Large intestine (tissue), 12 donors: ENCODE measurements at places on chromosomes 1 and 21.
A peak's percentile ranks its signal among the peaks of the same experiment; 100 is the strongest.

GRCh38 chr1:203439131-203439730 is 36.4 kb upstream of the PRELP start:
- H3K4me3 ChIP-seq: no peak overlapping the region
- DNase-seq: peak; percentile 63
- no peaks in the 10 kb centered on the region for H3K36me3 ChIP-seq

- H3K4me1 ChIP-seq: no peaks in the 10 kb centered on the region
- H3K4me3 ChIP-seq: no peak overlapping the region
- no peak for DNase-seq
- no peak overlapping the region for H3K27ac ChIP-seq
- H3K36me3 ChIP-seq: no peaks in the 10 kb centered on the region
Observed at GRCh38 chr1:17816511-17816910, 61.4 kb downstream of the ACTL8 start.

GRCh38 chr1:41249319-41249718 is 7.2 kb upstream of the SCMH1 start:
- H3K27ac ChIP-seq: no peak overlapping the region
- H3K27me3 ChIP-seq: no peaks in the 10 kb centered on the region
- no peak overlapping the region for H3K4me3 ChIP-seq
- H3K4me1 ChIP-seq: peaks cover 12% of the 10 kb centered on the region

DNA sequence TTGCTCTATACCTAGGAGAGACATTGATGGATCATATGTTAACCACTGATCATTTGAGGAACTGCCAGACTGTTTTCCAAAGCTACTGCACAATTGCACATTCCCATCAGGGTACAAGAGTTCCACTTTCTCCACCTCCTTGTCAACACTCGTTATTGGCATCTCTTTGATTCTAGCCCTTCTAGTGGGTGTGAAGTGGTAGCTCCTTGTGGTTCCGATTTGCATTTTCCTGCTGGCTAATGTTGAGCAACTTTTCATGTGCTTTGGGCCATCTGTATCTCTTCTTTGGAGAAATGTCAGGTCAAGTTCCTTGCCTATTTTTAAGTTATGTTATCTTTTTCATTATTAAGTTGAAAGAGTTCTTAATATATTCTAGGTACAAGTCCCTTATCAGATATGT is 90.1 kb downstream of the DMRTB1 start:
- H3K36me3 ChIP-seq: no peaks in the 10 kb centered on the region
- no peaks in the 10 kb centered on the region for H3K27me3 ChIP-seq
- DNase-seq: no peak
- H3K27ac ChIP-seq: no peak overlapping the region

- no peaks in the 10 kb centered on the region for H3K27me3 ChIP-seq
- peaks cover 7% of the 10 kb centered on the region for H3K4me1 ChIP-seq
- DNase-seq: no peak
- H3K27ac ChIP-seq: no peak overlapping the region
Observed at GRCh38 chr1:56326056-56326455, 253.3 kb downstream of the PLPP3 start.

DNA sequence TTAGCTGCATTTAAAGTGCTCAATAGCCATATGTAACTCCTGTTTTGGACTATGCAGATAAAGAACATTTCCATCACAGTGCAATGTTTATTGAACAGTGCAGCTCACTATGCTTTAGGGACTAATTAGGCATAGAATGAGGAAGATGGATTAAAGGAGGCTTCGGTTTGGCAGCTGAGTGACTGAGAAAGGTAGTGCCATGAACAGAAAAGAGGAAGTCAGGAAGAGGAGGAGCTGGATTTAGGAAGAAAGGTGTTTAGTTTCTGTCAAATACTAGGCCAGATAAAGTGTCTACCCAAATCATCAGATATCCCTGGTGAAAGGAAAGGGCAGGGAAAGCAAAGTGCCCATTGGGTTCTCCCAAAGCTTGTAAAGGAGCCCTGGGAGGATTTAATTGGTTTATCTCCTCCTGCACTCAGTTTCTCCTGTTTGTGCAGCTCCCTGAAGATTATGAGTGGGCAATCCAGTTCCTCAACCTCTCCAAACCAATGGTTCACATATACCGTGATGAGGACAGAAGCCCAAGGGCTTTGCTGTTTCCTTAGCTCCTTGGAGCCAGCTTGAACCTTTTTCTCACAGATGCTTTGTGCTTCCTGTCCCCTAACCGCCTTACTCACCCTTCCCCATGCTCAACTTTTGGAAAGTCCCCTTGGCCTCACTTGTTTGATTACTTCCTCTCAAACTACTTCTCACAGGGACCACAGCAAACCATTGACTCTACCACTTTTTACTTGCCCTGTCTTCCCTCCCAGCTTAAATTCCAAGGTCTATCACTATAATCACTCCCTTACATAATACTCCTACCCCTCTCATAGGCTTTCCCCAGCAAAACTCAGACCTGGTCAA is 3.5 kb upstream of the RAP1A start:
- H3K4me1 ChIP-seq: peaks cover 7% of the 10 kb centered on the region
- no peaks in the 10 kb centered on the region for H3K36me3 ChIP-seq
- no peak overlapping the region for H3K4me3 ChIP-seq
- H3K27ac ChIP-seq: no peak overlapping the region
- DNase-seq: no peak
- no peaks in the 10 kb centered on the region for H3K27me3 ChIP-seq

- H3K27me3 ChIP-seq: no peaks in the 10 kb centered on the region
- DNase-seq: no peak
- no peak overlapping the region for H3K27ac ChIP-seq
- no peaks in the 10 kb centered on the region for H3K36me3 ChIP-seq
- no peak overlapping the region for H3K4me3 ChIP-seq
Observed at GRCh38 chr1:236320671-236321070, 38.9 kb upstream of the ERO1B start.

GRCh38 chr1:82722608-82723007 is 921.9 kb downstream of the ADGRL2 start:
- no peaks in the 10 kb centered on the region for H3K4me1 ChIP-seq
- no peaks in the 10 kb centered on the region for H3K27me3 ChIP-seq
- no peak for DNase-seq
- no peaks in the 10 kb centered on the region for H3K36me3 ChIP-seq
- H3K27ac ChIP-seq: no peak overlapping the region

DNA sequence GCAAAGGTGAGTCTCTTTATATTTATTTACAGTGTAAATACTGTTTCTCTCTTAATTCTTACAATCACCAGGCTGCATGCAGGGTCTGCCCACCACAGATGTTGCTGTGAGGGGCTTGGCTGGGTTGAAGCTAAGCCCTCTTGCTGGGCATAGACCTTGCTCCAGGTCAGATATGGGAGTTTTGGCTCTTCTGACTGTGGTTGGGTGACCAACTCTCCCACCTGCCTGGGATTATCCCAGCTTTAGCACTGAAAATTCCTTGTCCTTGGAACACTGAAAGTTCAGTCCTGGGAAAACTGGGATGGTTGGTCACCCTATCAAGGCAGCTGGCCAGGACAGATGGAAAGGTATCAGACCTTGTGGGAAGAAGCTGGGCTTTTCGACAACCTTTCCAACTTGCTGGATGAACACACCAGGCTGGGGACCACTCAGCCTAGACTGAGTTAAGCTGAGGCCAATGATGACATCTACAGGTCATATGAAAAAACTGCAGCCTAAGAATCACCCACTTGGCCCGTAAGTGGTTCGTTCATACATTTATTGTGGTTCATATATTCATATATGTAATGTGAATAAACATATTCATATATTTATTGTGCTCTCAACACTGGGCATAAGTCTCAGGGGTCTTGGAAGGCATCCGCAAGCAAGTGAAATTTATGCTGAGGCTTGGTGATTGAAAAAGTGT is 26.6 kb upstream of the HPDL start:
- no peaks in the 10 kb centered on the region for H3K27me3 ChIP-seq
- H3K27ac ChIP-seq: no peak overlapping the region
- DNase-seq: peak; percentile 60
- H3K4me3 ChIP-seq: no peak overlapping the region

- H3K4me3 ChIP-seq: no peak overlapping the region
- H3K27ac ChIP-seq: no peak overlapping the region
- no peaks in the 10 kb centered on the region for H3K27me3 ChIP-seq
Observed at GRCh38 chr1:204723131-204723787, 37.7 kb upstream of the LRRN2 start.

DNA sequence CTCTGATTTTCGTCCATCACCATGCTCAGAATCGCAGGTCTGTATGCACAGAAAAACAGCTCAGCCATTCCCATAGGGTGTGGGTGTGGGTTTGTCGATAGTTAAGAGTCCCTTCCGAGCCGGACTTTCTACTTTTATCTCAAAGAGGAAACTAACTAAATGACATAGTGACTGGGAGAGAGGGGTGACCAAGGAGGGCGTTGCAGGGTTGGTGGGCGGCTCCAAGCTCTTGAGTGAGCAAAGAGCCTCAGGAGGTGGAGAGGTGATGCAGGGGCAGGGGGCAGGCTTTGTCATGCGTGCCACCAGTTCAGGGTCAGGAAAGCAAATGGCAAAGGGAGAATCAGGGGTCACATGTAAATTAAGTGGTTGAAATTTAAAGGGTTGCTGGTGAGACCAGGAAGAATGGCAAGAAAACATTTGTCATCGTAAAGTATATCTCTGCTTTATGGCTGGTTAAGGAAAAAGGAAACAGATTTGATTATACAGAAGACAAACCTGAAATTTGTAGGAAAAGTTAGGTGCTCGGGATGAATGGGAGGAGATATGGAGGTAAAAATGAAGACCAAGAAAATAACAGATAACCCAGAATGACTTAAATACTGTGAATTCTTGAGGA is 249.0 kb downstream of the SETD4 start:
- peak overlapping the region; percentile 1 for H3K27ac ChIP-seq
- no peaks in the 10 kb centered on the region for H3K27me3 ChIP-seq
- H3K4me1 ChIP-seq: no peaks in the 10 kb centered on the region
- no peak overlapping the region for H3K4me3 ChIP-seq
- H3K36me3 ChIP-seq: no peaks in the 10 kb centered on the region
- DNase-seq: peak; percentile 54

DNA sequence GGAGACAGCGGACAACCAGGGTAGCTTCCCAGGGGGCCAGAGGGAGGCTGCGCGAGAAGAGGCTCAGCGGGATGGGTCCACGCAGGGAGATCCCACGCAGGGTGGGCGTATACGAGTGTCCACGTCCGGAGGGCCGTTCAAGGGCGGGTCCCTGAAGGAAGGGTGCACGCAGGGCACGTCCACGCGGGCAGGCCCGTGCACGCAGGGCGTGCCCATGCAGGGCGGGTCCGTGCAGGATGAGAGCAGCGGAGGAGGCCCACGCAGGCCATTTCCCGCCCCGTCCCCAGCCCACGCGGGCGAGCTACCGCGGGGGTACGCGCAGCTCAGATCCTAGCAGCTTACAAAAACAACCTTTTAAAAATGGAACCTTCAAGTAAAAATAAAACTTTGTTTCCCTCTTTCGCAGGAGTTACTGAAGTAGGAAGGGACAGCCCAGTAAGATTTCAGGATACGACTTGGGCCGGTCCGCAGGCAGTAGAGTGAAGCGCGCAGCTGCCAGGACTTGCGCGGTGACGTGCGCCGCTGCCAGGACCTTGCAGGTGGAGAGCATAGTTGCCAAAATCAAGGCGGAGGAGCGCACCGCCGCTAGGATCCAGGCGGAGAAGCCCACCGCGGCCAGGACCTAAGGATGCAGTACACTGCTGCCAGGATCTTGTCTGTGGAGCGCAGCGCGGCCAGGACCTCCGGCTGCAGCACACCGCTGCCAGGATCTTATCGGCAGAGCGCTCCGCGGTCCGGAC is 416 bp upstream of the RNF187 start:
- H3K4me3 ChIP-seq: peak overlapping the region; percentile 95
- H3K27me3 ChIP-seq: no peaks in the 10 kb centered on the region
- peaks cover 22% of the 10 kb centered on the region for H3K36me3 ChIP-seq
- H3K27ac ChIP-seq: peak overlapping the region; percentile 99

DNA sequence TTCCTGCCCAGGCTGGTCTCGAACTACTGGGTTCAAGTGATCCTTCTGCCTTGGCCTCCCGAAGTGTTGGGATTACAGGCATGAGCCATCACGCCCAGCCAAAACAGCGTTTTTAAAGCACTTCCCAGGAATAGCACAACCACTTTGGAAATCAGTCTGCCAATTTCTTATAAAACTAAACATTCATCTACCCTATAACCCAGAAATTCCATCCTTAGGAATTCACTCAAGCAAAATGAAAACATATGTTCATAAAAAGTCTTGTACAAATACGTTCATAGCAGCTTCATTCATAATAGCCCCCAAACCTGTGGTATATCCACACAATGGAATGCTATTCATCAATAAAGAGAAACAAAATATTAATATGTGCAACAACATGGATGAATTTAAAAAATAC is 36.1 kb downstream of the PHC2 start:
- no peak overlapping the region for H3K27ac ChIP-seq
- no peak overlapping the region for H3K4me3 ChIP-seq
- peaks cover 7% of the 10 kb centered on the region for H3K4me1 ChIP-seq
- H3K36me3 ChIP-seq: no peaks in the 10 kb centered on the region
- no peak for DNase-seq

- no peaks in the 10 kb centered on the region for H3K27me3 ChIP-seq
- peak; percentile 40 for DNase-seq
- H3K4me1 ChIP-seq: no peaks in the 10 kb centered on the region
- H3K27ac ChIP-seq: no peak overlapping the region
Observed at GRCh38 chr21:32702702-32703101, 25.1 kb downstream of the SYNJ1 start.

GRCh38 chr1:65319141-65319540 is 9.8 kb downstream of the DNAJC6 start:
- no peak overlapping the region for H3K4me3 ChIP-seq
- DNase-seq: no peak
- H3K36me3 ChIP-seq: no peaks in the 10 kb centered on the region
- H3K27ac ChIP-seq: no peak overlapping the region
- H3K4me1 ChIP-seq: no peaks in the 10 kb centered on the region
- H3K27me3 ChIP-seq: no peaks in the 10 kb centered on the region

DNA sequence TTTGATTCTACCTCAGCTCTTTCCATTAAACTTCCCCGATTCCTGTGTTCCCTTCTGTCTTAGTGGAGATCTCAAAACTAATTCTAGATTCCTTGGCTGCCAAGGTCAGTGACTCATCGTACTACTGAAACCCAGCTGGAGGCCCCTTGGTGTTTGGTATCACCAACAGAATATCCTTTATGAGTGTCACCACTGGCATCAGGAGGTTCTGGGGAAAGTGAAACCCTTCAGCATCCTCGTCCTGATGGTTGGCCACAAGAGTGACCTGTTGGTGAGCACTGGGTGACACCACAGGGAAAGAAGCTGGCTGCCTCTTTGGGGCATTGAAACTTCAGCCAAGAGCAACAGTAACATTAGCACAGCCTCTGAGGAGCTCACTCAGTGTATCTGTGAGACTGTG is 9.6 kb downstream of the RAB42 start:
- no peak for DNase-seq
- H3K4me1 ChIP-seq: no peaks in the 10 kb centered on the region
- H3K27ac ChIP-seq: no peak overlapping the region
- peaks cover 37% of the 10 kb centered on the region for H3K36me3 ChIP-seq
- no peaks in the 10 kb centered on the region for H3K27me3 ChIP-seq

- H3K4me1 ChIP-seq: peaks cover 7% of the 10 kb centered on the region
- H3K27ac ChIP-seq: peak overlapping the region; percentile 41
- DNase-seq: peak; percentile 56
- H3K27me3 ChIP-seq: no peaks in the 10 kb centered on the region
- H3K36me3 ChIP-seq: peaks cover 29% of the 10 kb centered on the region
Observed at GRCh38 chr1:182575540-182576149, 13.4 kb downstream of the RNASEL start.
